ENCODE measurements at places on chromosomes 11 and 22.

- DNase-seq: no peak
These were observed 936 bp downstream of the BRD1 start for GRCh38 chr22:49826603-49827270.

GRCh38 chr11:10878408-10879214 lies 20.8 kb upstream of the ZBED5 start:
- DNase-seq: no peak

- no peak for DNase-seq
These were observed 5.7 kb downstream of the KCTD17 start for GRCh38 chr22:37057226-37057625.

GRCh38 chr11:126680131-126680530 lies 320.4 kb downstream of the KIRREL3 start:
- DNase-seq: no peak

DNA sequence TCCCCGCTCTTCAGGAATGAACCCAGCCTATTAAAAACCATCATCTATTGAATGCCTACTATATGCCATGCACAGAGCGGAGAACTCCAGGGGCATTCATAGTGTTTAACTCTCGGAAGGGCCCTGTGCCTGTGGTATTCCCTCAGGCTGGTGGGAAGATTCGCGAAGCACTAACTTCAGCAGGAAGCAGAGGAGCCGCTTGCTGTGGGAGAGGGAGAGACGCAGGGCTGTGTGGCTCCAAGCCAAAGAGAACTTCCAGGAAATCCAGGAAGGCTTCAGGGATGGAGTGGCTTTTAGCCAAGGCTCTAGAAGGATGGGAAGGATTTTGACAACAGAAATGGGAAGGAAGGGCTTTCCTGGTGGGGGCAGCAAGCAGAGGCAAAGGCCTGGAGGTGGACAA lies 103.8 kb downstream of the TP53I11 start:
- no peak for DNase-seq

DNA sequence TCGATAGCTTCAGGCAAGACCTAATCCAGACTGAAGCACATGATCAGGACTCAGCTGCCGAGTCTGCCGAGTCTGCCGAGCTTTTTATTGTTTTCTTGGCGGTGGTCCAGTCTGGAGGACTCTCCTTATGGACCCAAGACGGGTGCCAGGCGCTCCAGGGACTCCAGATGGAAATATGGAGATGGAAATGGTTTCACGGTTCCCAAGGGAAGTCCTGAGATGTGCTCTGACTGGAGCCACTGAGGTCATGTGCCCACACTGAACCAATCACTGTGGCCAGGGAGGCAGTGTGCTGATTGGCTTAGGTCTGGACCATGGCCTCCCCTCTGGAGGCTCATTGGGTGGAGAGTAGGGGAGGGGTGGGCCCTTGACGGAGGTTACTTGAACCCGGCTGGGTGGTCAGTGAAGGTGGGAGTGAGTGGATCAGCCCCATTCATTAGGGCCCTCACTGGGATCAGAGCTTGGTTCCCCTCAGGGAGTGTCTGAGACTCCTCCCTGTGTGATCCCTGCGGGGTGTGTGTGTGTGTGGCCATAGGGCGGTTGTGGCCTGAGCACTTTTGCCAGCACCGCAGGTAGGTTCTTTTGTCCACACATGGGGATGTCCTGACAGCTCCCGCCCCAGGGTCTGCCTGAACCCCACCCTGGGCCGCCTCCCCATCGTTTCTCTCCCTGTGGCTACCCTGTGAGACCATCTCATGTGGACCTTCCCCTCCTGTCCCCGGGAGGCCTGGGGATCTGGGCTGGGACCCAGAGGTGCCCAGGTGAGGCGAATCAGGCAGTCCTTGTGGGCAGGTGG lies 14.0 kb downstream of the RPS6KA4 start:
- DNase-seq: peak; percentile 100

DNA sequence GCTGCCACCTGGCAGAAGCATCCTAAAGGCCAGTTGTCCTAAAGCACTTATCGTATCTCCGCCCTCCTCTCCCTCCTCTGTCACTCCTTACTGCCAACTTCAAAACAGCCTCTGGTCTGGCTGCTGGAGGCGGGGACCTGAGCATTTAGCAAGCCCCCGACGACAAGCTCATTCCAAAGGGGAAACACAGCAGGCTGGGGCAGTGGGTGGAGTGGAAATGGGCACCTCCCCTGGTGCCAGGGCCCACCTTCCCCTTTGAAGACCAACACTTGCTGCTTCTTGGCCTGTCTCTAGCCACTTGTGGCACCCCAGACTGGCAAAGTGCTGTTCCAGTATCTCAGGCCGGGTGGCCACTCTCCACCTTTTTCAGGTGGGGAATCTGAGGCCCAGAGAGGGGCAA lies 3.6 kb downstream of the MAP3K11 start:
- DNase-seq: no peak

GRCh38 chr11:67306769-67307544 lies 3.6 kb downstream of the SSH3 start:
- DNase-seq: no peak

DNA sequence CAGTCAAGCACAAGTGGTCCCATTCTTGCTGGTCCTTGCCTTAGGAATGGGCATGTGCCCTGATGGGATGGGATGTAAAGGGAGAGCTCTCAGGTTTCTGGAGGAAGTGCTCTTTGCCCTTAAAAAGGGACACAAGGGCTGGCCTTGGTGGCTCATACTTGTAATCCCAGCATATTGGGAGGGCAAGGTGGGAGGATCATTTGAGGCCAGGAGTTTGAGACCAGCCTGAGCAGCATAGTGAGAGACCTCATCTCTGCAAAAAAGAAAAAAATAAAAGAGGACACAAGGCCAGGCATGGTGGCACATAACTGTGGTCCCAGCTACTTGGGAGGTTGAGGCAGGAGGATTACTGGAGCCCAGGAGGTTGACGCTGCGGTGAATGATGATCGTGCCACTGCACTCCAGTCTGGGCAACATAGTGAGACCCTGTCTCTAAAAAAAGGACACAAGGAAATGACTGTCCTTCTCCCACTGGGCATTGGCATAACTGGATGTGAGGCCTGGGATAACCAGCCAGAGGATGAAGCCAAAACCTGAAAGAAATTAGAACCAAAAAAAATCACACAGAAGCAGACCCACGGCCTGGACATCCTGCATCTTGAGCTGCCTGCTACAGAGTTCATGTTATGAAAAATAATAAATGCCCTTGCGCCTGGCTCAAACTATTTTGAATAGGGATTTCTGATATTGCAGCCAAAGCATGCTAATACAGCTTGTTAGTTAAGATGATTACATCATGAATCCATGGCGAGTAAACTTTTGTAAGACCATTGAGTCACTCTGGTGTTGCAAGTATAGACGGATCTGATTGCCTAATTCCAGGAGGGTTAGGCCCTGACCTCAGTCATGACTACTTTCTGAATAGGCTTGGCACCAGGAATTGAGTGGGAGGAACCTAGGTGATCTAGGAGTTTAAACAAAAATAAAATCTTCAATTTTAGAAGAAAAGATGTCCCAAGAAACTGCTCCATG lies 12.9 kb upstream of the CRKL start:
- no peak for DNase-seq

GRCh38 chr11:5922749-5923426 lies 19.2 kb upstream of the OR56A3 start:
- DNase-seq: no peak

DNA sequence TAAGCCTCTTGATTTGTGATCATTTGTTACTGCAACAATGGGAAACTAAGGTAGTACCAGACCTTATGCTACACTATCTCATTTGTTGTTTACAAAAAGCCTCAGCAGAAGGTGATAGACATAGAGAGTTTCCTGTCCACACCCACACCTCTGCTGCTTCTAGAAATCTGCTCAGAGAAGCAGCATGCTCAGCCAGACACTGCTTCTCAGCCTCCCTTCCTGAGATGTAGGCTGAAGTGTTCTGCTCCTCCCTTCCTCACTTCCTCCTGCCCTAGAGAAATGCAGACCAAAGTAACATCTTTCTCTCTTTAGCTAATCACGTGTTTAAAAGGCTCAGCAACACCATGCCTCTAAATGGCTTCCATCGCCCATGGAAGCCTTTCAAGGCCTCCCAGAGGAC lies 88.4 kb downstream of the SLC1A2 start:
- no peak for DNase-seq

DNA sequence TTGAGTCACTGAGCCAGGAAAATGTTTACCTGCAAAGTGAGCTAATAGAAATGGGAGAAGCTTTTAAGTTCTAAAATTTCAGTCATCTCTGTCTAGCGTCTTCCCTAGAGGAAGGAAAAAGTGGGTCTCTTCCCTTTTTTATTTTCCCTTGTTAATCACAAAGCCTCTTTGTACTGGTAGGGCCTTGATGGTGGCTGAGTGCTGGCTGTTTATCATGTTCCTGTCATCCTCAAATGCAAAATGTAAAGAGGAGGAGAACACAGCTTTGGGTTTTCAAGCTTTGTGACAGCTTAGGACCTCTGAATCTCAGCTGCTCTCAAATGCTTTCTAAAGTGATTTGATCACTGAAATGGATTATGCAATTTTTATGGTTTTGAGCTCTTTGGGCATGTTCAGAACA lies 222.0 kb downstream of the TMEM135 start:
- DNase-seq: no peak

DNA sequence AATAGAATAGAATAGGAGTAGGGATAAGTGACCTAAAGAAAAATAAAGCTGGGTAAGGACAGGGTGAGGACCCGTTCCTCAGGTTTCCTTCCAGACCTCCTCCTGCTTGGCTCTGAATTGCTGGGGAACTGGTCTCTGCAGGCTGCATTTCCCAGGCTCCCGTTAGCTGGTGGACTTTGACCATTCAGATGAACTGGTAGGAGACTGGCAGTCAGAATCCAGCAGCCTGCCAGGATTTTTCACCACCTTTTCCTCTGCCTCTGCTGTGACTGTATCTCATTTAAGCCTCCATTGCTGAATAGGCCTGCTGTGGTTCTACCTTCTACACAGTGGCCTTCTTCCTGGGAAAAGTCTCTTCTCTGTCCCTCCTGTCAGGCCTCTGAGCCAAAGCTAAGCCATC lies 24.6 kb upstream of the SMPD1 start:
- no peak for DNase-seq

DNA sequence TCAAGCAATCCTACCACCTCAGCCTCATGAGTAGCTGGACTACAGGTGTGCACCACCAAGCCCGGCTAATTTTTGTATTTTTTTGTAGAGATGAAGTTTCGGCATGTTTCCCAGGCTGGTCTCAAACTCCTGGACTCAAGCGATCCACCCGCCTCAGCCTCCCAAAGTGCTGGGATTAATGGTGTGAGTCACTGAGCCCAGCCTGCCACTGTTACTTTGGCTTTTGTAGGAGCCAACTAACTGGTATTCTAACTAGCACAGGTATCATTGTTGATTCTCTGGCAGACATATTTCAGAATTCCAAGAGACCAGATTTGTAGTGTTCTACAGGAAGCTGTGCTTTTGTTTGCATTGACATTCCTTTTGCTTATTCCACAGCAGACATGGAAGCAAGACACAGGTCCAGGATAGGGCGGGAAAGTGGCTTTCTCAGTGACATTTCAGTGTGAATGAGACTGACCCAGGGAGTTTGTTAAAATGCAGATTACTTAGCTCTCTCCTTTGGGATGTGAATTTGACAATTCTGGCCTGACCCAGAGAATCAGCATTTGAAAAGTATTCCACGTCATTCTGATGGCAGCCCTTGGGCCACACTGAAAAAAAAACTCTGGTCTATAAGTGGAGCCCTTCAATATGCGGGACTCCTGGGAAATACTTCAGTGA lies 52.2 kb upstream of the PAX6 start:
- no peak for DNase-seq

DNA sequence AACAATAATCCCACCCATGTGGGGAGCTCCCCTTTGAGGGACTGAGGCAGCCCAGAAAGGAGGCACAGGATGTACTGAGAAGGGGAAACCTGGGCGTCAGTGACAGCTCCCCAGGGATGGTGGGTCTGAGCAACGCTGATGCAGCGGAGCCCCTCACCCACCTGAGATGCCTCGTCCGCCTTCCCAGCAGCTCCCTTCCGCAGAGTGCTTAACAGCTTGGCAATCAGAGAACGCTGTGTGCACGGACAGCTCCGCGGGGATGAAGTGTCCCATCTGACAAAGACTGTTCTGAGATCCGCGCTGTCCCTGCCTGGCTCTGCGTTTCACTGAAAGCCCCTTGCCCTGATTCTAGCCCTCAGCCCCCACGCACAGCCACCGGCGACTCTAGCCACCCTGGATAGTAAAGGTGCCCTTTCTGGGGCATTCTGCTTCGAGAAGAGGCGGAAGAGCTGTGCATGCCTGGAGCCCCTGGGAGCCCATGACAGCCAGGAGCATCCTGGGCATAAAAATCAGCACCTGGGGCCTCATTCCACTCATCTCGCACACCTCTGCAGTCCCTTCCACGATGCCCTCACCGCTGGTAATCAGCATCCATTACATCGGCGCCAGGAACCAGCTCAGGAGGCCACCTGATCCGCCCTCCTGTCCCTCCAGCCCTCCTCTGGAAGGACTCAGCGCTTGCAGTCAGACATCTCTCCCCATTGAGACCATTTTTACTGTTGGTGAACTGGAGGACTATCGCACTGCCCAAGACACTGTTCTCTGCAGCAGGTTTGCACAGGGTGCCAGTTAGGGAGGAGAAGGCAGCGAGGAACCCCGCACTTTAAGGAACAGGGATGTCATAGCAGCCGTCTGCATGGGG lies 10.7 kb downstream of the KCNJ5 start:
- DNase-seq: no peak

GRCh38 chr22:27210111-27210730 lies 552.8 kb downstream of the MIAT start:
- DNase-seq: no peak

All from NCI-H1092 (cell line).